ENCODE measurements at places on chromosomes 11 and 22.

DNA sequence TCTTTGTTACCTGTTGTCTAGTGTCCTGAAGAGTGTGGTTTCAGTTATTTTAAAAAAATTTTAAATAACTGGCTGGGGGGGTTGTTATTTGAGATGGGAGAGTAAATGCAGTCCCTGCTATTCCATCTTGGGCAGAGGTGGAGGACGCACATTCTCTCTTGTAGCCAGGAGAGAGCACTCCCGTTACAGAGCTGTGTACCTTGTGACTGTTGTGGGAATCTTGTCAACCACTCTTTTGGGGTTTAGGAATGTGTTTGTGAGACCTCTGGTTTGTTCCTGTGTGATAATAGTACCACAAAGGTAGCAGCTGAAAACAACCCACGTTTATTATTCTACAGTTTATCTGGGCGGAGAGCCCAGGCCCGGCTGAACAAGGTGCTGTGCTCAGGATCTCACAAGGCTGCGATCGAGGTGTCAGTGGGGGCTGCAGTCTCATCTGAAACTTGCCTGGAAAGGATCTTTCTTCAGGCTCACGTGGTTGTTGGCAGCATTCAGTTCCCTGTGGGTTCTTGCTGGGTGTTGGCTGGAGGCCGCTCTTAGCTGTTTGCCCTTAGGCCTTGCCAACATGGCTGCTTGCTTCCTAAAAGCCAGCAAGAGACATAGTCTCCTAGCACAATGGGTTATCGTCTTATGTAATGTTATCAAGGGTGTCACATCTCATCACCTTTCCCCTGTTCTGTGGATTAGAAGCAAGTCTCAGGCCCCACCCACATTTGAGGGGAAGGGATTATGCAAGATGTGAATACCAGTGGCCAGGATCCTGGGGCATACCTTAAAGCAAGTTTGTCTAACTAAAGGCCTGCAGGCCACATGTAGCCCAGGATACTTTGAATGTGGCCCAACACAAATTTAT is 20.6 kb downstream of the IGHMBP2 start:
- no peak for DNase-seq

DNA sequence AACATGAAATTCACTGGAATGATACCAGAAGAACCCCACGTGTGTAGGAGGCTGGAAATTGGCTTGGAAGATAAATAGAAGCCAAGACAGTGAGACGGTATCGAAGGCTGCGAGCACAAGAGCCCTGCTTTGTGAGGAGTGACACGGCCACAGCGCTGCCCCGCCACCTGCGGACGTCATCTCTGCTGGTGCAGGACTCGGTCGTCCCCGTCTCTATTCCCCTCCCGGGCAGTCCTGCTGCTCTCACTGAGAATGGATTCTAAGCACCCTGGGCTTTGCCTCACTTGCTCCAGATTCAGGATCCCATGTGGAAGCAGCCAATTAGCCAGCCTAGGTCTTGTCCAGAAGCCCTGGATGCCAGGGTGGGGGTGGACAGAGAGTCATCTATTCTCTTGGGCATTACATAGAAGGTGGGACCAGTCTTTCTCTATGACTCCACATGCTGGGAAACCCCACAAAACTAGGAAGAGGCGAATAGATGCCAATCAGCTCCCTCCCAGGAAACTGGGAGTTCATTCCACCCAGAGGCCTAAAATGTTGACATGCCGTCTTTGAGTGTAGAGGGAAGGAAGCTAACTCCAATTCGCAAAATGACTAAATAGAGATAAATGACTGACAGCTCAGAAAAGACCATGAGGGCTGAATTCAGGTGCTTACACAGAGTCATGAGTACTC is 25.1 kb downstream of the APOL3 start:
- DNase-seq: no peak

GRCh38 chr11:75667255-75667830 is 1.5 kb downstream of the MAP6 start:
- no peak for DNase-seq

DNA sequence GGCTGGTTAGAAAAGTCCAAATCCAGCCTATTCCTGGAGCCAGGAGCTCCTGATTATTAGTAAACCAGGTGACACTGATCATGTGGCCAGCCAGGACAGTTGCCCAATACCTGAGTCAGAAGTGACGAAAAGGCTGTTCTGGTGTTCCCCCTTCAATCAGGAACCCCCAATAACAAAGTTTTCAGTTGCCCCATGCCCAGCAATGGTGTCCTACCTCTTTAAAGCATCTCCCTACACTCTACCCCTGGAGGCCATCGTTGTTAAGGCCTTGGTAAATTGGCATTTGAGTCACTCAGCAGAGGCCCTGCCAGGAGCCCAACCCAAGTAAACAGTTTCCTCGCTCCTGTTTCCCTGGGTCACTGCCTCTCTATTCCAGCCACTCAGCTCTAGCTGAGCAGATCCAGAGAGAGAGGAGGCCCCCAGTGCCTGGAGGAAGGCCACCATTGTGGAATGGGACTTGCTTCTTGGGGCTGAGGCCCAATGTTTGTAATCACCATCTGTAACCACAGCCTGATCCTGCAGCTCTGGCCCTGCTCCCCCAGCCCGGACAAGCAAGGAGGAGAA is 25.0 kb downstream of the ARHGAP1 start:
- no peak for DNase-seq

- DNase-seq: no peak
Measured at GRCh38 chr11:115710426-115710825, 206.2 kb upstream of the CADM1 start.

DNA sequence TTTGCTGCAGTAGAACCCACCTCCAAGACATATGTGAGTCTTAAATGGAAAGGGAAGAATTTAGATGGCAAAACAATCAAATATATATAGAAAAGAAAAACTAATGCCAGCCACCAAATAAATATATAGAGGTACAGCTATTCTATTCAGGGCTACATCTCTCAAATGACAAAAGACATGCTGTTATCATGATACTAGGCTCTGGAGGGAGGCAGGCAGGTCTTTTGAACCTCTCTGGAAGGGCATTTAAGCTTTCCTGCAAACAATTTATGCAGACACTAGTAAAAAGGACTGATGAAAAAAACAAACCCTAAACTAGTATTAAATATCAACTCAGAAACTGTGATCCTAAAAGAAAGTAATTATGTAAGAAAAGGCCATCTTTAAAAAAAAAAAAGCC is 24.4 kb downstream of the UEVLD start:
- no peak for DNase-seq

- DNase-seq: no peak
Measured at GRCh38 chr11:122094836-122095235, 21.2 kb downstream of the BLID start.

- DNase-seq: no peak
Measured at GRCh38 chr11:100990931-100991330, 138.7 kb downstream of the PGR start.

- DNase-seq: no peak
Measured at GRCh38 chr11:11876458-11876857, 34.7 kb downstream of the USP47 start.

DNA sequence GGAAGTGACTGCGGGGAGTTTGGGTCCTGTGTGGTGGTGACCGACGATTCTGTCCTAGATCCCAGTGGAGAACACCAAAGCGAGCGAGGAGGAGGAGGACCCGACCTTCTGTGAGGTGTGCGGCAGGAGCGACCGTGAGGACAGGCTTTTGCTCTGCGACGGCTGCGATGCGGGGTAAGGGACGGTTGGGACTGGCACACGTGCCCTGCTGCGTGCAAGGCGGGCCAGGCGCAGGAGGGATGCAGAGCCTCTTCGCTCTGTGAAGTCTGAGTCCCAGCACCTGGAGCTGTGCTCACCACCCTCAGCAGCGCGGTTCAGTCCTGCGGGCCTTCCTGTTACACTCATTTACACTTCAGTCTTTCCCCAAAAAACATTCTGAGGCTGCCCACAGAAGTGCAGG is 16.2 kb downstream of the PHRF1 start:
- DNase-seq: no peak

- peak; percentile 92 for DNase-seq
Measured at GRCh38 chr22:50469377-50470305, 5.2 kb downstream of the SBF1 start.

DNA sequence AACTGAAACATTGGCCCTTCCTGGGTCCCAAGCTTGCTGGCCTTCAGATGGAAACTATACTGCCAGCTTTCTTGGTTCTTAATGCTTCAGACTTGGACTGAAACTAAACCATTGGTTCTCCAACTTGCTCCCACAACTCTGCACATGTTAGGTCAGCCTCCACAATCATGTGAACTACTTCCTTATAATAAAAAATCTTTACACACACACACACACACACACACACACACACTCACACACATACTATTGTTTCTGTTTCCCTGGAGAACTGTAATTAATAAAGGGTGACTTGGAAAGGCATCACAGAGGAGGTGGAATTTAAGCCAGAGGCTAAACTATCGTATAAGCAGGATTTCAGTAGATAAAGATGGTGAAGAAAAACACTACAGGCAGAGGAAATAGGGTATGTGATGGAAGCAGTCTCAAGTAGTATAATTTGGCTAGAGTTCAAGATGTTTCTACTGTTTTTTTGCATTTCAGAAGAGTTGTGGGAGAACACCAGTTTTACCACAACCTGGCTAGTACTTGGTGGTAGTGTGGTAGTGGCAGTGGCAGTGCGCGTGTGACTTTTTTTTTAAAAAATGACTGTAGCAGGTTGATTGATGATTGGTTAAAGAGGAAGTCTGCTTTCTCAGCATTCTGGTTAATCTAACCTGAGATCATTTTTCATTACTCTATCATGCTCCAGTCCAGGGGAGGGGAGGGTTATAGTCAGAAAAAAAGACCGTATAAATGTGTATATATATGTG is 70.1 kb downstream of the PDE3B start:
- DNase-seq: no peak

GRCh38 chr11:47192111-47192510 is 5.9 kb upstream of the PACSIN3 start:
- no peak for DNase-seq

DNA sequence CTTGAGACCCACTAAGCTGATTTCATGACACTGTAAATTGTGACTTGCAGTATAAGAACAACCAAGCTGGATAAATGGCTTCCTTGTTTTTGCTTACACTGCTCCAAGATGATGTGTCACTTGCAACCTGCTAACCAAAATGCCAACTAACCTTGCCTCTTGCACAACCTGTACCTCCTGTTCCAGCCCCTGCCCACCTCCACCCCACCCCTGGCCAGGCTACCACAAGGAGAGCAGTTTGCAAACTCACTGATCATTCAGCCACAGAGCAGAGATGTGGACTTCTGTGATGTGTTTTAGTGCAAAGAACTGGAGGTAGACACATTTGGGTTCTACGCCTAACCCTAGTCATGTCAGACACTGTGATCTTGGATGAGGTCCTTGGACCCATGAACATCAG is 4.3 kb upstream of the APOL6 start:
- no peak for DNase-seq

GRCh38 chr11:90434858-90435257 is 212.0 kb upstream of the CHORDC1 start:
- DNase-seq: no peak

GRCh38 chr11:45655831-45656230 is 9.6 kb downstream of the CHST1 start:
- no peak for DNase-seq

- DNase-seq: no peak
Measured at GRCh38 chr11:30855383-30856006, 269.3 kb upstream of the MPPED2 start.

GRCh38 chr11:78205256-78205655 is 16.5 kb downstream of the USP35 start:
- no peak for DNase-seq

DNA sequence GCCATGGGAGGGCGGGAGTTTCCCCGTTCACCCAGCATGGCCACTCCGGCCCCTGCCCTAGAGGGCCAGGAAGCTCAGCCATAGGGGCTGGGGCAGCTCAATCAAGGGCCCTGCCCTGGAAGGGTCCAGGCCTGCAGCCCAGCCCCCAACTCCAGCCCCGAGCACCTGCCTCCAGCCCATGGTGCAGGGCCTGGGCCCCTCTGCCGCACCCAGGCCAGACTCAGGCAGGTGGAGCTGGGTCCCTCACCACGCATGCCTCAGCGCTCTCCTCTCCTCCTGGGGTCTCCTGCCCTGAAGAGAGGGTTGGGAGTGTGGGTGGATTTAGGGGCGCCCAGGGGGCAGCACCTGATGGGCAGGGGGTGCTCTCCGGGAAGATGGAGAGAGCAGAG is 13.1 kb downstream of the MLC1 start:
- no peak for DNase-seq

GRCh38 chr11:105622016-105622415 is 12.1 kb downstream of the GRIA4 start:
- no peak for DNase-seq

GRCh38 chr11:65891219-65892136 is 1.0 kb downstream of the CCDC85B start:
- no peak for DNase-seq

DNA sequence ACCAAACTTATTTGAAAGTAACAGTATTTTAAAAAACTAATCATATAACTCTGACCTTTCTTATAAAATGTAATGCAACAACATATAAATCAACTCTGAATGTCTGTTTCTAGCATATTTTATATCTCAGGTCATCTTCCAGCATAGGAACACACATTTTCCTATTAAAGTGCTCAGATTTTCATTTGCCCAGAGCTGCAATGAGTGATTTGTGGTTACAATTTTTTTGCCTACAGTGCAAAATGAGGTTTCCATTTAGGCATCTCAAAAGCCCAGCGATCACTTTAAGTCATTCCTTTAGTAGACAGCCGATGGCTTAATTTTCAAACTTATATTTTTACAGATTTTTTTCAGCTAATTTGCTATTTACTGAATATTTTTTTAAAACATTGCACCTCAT is 1.0 kb downstream of the LYVE1 start:
- no peak for DNase-seq

- DNase-seq: no peak
Measured at GRCh38 chr11:126058105-126058874, 4.4 kb downstream of the CDON start.

DNA sequence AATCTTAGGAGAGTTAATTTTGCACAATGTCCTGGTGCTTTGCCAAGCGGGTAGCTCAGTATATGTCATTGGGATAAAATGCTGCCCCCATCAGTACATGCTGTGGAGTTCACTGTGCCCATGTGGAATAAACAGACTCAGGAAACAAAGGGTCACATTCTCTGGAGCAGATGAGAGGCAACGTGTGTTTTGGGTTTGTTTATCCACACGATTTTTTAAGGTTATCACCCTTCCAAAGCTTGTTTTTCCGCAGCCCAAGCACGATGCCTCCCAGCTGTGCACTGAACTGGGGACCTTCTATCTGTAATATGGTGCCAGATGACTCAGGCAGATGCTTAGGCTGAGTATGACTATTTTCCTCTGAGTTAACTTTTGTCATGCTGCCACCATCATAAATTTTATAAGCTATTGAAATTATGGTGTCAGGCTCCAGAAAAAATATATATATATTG is 6.5 kb downstream of the OR4D6 start:
- DNase-seq: no peak

Measured in stimulated activated CD8-positive, alpha-beta memory T cell treated with anti-CD3 and anti-CD28 coated beads, Interleukin-7, amount 100 ng/mL, for 1 hour (primary cell).